Kasumi-1 (cell line): ENCODE measurements at places on chromosomes 3 and 15.
A peak's percentile ranks its signal among the peaks of the same experiment; 100 is the strongest.

DNA sequence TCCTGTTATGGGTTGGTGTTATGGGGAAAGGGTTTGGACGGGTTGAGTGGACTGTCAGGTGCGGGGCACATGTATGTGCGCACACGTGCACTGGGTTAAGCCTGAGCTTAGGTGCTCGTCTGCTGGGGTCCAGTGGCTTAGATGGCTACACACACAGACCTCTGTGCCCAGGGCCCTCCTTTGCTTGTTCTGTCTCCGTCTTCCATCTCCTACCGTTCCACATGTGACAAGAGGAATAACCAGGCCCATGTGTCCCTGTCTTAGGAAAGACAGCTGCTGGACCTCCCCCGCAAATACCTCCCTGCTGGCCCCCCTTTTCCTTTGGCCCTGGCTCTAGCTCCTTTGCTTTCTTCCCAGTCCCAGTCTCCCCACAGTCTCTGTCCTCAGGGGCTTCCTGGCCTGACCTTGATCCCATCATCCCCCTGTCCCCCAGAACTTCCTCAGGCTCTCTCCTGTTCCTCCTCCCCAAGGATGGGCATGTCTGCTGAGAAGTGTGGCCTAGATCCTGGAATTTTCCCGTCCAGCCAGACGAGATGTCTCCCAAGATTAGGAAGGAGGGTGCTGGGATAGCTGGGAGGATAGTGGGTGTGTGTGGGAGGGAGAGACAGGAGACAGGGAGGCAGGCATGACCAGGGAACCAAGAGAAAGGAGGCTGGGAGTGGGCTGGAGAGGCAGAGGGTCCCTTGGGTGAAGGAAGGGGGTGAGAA lies 797 bp upstream of the THPO start:
- DNase-seq = no peak

GRCh38 chr3:56694867-56695683 lies 12.0 kb upstream of the TASOR start:
- no peak for DNase-seq

DNA sequence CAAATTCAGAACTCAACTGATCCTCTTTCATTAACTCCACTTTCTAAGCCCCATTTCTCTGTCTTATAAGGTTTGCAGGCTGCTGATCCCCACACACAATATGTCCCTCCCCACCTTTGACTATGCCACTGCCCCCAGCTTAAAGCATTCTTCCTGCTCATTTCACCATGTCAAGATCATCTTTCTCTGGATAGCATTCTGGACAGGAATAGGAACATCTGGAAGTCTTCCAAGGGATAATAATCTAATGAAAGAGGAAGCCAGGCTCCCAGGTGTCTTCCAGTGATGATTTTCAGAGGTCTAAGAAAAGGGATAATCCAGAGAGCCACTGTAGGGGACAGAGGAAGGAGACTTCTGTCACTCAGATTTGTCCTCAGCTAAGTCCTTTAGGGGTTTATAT lies 54.6 kb upstream of the GALNT15 start:
- DNase-seq = no peak

DNA sequence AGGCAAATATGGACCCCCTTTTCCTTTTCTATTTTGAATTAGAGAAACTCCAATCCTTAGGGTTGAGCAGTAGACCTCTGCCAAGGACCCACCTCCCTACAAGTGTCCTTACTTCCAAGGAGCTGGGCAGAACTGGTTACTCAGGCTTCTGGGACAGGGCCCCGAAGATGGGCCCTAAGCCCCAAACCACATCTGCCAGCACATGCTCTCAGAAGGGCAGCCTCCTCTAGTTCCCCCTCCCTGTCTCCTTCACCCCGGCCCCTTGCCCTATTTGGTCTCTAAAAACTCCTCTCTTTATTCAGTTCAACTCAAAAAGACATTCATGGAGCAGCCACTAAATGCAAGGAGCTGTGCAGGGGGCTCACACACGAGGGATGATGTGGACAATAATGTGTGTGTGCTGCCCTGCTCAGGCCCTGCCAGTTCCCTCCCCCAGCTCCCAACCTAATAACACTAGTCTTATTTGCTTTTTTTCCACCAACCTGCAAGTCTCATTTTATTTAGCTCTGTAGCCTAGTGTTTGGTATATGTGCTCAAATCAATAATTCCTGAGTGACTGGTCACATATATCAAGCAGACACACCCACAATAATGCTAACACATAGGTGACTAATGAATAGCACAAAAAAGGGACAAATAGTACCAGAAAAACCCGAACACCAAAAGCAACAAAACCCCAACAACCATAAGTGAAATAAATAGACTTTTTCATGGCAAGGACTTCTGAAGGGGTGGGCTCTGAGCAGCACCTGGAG lies 12.2 kb downstream of the ZDHHC3 start:
- peak; percentile 8 for DNase-seq

DNA sequence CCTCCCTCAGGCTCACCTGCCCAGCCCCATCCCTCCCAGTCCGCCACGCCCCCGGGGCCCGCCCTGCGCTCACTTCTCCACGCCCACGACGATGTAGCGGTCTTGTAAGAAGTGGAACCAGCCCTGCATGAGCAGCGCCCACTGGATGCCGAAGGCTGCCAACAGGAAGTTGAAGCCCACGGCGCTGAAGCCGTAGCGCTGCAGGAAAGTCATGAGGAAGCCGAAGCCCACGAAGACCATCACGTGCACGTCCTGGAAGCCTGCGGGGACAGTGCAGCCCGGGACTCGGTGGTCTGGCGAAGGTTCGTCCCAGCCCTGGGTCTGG lies 9.7 kb downstream of the RHCG start:
- no peak for DNase-seq
